Stimulated activated CD4-positive, alpha-beta T cell treated with anti-CD3 and anti-CD28 coated beads, Interleukin-4, amount 100 ng/mL, for 4 hours (primary cell): ENCODE measurements at places on chromosomes 11 and 22.

- DNase-seq = no peak
Observed at GRCh38 chr11:48127521-48128183, 89.0 kb upstream of the OR4B1 start.

DNA sequence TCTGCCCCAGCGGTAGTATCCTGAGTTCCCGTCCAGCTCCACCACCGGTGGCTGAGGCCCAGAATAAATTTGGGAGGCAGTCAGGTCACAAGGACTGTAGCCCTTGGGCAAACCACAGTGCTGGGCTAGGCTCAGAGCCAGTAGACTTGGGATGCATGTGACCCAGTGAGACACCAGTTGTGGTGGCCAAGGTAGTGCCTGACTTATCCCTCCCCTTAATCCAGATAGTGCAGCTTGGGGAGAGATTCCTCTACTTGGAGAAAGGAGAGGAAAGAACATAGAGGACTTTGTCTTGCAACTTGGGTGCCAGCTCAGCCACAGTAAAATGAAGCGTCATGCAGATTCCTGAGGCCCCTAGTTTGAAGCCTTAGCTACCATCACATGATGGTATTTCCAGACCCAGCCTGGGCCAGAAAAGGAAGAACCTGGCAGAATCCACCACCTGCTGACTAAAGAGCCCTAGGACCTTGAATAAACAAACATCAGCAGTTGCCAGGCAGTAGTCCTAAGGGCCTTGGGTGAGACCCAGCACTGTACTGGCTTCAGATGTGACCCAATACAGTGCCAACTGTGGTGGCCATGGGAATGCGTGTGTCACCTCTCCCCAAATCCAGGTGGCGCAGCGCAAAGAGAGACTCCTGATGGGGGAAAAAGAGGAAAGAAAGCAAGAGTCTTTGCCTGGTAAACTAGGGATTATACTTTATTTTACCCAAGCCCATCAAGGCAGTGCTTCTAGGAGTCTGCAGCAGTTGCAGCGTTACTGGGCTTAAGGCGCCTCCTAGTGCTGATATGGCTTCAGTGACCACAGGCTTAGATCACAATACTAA lies 17.0 kb upstream of the DDX10 start:
- peak; percentile 52 for DNase-seq

GRCh38 chr11:86888164-86889000 lies 66.8 kb downstream of the FZD4 start:
- DNase-seq = no peak

- DNase-seq = no peak
Observed at GRCh38 chr11:100297516-100297915, 389.6 kb upstream of the ARHGAP42 start.

DNA sequence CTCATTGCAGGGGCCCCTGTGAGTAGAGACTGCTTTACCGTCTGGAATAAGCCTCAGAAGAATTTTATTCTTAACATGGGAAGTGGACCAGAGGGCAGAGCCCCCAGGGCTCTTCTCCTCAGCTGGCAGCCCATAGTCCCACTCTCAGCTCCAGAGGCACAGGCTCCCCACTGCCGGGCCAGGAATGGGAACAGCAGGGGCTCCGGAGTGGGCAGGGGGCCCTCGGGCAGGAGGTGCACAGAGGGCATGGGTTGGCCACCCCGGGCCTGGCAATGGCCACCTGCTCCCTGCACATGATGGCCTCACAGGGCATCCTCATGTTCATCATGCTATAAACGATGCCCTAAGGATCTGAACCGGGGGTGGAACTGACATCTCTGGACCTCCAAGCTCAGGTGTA lies 1469.7 kb downstream of the BRD1 start:
- no peak for DNase-seq

DNA sequence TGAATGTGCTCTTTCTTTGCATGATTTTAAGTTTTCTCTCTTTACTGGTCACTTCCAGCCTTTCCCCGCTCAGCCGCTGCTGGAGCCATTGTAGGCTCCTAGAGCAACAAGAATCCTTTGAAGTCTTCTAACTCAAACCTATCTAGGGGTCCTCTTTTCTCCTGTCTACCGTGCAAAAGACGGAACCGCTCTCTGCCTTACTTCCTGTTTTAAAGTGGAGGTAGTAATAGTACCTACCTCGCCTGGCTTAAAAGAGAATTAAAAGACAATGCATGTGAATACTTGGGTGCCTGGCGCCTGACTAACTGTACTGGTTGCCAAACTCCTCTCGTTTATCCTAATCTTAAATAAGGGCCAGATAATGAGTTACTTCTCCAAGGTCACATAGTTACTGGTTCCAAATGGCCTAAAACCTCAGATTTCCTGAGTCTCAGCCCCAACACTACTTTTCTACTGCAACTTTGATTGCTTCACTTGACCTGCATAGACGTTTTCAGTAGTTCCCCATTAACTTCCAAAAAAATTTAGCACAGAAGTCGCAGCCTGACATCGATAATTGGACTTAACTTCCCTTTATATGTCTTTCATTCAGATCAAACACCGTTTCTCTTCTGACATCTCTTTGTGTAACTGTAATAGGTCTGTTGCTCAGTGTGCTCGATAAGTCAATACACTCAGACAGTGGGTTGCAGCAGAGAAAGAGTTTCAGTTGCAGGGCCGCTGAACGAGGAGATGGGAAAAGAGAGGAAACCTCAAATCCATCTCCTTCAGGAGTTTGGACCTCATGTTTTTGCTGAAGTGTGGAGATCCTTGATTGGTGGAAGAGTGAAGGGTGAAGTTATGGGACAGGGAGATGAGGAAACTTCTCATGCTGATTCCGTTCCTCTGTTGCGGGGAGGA lies 891 bp downstream of the SAMM50 start:
- no peak for DNase-seq

DNA sequence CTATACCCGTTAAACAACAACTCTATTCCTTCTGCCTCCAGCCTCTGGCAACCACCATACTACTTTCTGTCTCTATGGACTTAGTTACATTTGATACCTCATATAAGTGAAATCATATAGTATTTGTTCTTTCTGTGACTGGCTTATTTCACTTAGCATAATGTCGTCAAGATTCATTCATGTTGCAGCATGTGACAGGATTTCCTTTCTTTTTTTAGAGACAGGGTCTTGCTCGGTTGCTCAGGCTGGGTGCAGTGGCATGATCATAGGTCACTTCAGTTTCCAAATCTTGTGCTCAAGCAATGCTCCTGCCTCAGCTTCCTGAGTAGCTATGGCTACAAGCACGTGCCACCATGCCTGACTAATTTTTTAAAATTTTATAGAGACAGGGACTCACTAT lies 29.4 kb upstream of the SORL1 start:
- no peak for DNase-seq

- peak; percentile 92 for DNase-seq
Observed at GRCh38 chr22:21938071-21938822, 14.4 kb downstream of the PPM1F start.

DNA sequence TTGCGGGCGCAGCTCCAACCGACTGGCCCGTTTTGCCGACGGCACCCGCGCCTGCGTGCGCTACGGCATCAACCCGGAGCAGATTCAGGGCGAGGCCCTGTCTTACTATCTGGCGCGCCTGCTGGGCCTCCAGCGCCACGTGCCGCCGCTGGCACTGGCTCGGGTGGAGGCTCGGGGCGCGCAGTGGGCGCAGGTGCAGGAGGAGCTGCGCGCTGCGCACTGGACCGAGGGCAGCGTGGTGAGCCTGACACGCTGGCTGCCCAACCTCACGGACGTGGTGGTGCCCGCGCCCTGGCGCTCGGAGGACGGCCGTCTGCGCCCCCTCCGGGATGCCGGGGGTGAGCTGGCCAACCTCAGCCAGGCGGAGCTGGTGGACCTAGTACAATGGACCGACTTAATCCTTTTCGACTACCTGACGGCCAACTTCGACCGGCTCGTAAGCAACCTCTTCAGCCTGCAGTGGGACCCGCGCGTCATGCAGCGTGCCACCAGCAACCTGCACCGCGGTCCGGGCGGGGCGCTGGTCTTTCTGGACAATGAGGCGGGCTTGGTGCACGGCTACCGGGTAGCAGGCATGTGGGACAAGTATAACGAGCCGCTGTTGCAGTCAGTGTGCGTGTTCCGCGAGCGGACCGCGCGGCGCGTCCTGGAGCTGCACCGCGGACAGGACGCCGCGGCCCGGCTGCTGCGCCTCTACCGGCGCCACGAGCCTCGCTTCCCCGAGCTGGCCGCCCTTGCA lies 1.0 kb downstream of the FJX1 start:
- DNase-seq = no peak

GRCh38 chr22:49183208-49183825 lies 644.4 kb downstream of the BRD1 start:
- no peak for DNase-seq

DNA sequence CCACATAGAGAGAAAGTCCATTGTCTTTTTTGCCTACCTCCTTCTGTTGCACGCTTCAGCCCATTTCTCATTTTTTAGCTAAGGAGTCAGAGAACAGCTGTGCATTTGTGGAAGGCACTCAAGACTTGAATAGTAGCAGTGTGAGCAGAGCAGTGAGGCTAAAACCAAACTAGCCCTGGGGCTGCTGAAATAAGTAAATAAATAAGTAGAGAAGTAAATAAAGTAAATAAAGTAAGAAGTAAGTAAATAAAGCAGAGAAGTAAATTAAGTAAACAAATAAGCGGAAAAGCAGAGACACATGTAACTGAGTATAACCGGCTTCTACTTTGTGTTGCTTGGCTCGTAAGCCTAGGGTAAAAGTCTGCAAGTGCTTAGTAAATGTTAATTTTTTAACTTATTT lies 2.4 kb upstream of the OR52L1 start:
- DNase-seq = no peak

DNA sequence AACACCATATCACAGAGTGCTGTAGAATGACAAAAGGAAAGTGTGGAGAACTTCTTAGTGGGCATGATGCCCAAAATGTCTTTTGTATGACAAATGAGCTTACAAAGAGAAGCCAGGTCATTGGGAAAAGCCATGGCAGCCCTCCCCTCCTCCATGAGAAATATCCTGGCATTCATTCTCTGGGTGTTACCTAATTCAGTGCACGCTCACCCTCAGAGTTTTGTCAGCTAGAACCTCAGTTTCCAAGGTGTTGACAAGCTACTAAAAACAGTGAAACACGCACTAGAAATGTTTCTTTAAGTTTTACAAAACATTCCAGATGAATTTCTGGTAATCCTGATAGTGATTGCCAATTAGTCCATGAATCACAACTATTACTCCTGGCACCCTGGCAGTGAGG lies 105.4 kb upstream of the FSHB start:
- DNase-seq = no peak

DNA sequence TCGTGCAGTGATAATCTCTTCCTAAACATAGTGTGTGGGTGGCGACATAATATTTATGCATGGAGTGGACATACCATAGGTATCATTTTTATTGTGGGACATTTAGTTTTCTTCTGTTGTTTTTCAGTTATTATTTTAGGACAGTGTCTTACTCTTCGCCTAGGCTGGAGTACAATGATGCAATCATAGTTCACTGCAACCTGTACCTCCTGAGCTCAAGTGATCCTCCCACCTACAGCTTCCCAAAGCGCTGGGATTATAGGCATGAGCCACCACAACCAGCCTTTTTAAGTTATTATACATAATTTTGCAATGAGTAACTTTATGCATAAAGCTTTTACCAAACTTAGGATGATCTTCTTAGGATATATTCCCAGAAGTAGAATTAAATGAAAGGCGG lies 2.7 kb downstream of the SRRD start:
- no peak for DNase-seq

DNA sequence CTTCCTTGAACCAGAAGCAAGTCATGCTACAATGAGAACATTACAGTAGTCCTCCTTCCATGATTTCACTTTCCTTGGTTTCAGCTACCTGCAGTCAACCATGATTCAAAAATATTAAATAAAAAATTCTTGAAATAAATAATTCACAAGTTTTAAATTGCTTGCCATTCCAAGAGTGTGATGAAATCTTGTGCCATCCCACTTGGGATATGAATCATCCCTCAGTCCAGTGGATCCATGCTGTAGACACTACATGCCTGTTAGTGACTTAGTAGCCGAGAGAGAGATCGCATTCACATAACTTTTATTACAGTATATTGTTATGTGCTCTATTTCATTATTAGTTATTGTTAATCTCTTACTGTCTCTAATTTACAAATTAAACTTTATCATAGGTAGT lies 6.0 kb downstream of the HOATZ start:
- DNase-seq = no peak

GRCh38 chr11:44570411-44571155 lies 5.1 kb downstream of the CD82 start:
- DNase-seq = no peak

DNA sequence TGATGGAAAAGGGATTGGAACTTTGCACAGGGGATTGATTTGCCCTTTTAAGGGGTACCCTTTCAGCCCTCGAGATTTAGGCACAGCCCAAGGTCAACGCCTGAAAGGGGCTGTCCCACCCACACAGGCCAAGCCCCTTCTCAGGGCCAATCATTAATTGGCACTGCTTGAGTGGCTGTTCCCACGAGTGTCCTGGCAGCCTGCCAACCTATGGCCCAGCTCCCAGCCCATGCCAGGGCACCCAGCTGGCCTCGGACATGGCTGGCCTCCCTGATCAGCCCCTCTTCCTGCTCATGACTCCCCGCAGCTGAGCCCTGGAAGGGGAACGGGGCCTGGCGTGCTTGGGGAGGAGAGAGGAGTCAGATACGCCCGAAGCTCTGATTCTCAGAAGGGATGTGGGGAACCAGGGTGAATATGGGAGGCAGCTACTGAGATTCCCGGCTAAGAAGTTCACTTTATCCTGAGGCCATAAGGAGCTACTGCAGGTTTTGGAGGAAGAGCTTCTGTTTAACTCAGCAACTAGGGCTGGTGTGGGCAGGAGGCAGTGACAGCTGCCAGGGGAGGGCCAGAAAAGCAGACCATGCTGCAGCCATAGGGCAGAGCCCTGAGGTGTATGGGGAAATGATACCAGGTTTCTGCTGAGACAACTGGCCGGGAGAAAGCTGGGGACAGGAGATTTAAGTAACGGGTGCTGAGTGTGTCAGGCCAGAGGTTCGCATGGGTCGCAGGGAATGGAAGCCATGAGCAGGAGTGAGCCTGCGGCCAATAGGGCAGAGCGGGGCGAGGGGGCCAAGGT lies 30.0 kb downstream of the WNT7B start:
- DNase-seq = no peak

DNA sequence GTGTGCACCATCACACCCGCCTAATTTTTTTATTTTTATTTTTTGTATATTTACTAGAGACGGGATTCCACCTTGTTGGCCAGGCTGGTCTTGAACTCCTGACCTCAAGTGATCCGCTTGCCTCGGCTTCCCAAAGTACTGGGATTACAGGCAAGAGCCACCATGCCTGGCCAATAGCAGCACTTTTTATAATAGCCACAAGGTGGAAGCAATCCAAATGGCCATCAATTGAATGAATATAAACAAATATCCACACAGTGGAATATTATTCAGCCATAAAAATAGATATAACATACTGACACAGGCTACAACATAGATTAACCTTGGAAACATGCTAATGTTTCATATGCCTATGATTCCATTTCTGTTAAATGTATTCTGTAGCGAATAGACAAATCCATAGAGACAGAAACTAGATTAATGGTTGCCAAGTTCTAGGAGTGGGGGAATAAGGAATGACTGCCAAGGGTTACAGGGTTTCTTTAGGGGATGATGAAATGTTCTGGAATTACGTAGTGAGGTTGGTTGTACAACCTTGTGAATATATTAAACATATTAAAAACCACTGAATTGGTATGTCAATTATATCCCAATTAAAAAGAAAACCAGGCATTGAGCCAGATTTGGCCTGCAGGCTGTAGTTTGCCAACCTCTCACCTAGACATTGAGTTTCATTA lies 4.8 kb downstream of the VPS51 start:
- DNase-seq = no peak

GRCh38 chr11:58301576-58301975 lies 33.5 kb upstream of the OR10W1 start:
- DNase-seq = no peak
